NCI-H524 (cell line): ENCODE measurements at places on chromosomes 1 and 21.
A peak's percentile ranks its signal among the peaks of the same experiment; 100 is the strongest.

- no peak for DNase-seq
Measured at GRCh38 chr21:41437729-41438128, 11.7 kb downstream of the MX1 start.

- no peak for DNase-seq
Measured at GRCh38 chr1:204760757-204761156, 75.2 kb upstream of the LRRN2 start.

GRCh38 chr1:231856426-231856825, 229.8 kb downstream of the DISC1 start:
- no peak for DNase-seq

DNA sequence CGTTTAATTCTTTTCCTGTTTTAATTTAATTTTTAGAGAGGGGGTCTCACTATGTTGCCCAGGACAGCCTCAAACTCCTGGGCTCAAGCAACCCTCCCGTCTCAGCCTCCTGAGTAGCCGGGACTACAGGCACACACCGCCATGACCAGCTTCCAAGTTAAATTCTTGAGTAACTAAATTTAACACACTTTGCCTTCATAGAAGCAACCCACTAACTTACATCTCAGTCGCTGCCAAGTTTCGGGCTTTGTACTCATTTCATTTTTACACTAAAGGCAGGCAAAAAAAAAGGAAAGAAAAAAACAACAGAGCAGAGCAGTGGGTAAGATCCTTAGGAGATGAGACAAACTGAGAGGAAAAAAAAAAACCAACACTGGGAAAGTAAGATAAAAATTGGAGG, 3.5 kb downstream of the TIAM1 start:
- no peak for DNase-seq

GRCh38 chr1:203077956-203078355, 7.9 kb downstream of the MYOG start:
- no peak for DNase-seq

GRCh38 chr1:154157520-154158306, 2.8 kb upstream of the NUP210L start:
- no peak for DNase-seq

DNA sequence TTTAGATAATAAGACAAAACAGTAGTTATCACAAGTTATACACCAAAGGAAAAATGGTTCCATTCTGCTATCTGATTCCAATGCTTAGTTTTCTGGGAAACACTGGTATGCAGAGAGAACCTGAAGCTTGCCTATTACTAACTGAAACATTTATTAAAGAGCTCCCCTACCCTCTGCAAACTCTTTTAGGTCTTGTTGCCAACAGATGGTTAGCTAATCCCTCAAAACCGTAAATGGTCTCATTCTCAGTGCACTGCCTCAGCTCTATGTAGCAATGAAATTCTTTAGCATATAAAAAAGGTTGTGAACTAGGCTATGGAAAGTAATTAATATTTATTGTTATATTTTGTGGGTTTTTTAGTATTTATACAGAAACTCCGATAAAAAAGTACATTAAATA, 20.4 kb downstream of the C21orf91 start:
- DNase-seq: peak; percentile 4

GRCh38 chr1:159282118-159282517, 20.0 kb upstream of the FCER1A start:
- DNase-seq: no peak

GRCh38 chr1:185539277-185539943, 194.8 kb upstream of the HMCN1 start:
- no peak for DNase-seq

DNA sequence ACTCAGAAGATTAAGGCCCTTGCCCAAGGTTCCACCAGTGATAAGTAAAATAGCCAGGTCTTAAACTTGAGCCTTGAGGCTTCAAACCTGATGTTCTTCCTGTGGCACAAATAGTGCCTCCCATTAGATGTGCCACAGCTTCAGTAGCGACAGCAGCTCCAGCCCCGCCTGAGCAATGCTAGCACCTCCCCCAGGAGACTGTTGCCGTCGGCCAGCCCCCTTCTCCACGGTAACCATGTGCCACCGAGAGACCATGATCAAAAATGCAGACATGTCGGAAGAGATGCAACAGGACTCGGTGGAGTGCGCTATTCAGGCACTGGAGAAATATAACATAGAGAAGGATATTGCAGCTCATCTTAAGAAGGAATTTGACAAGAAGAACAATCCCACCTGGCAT, 32.2 kb downstream of the KLHDC7A start:
- DNase-seq: no peak

- DNase-seq: no peak
Measured at GRCh38 chr1:204863730-204864129, 6.9 kb upstream of the NFASC start.
